ENCODE measurements at places on chromosomes 7 and 10.

GRCh38 chr10:13092291-13093102 is 7.5 kb upstream of the OPTN start:
- no peak for DNase-seq

DNA sequence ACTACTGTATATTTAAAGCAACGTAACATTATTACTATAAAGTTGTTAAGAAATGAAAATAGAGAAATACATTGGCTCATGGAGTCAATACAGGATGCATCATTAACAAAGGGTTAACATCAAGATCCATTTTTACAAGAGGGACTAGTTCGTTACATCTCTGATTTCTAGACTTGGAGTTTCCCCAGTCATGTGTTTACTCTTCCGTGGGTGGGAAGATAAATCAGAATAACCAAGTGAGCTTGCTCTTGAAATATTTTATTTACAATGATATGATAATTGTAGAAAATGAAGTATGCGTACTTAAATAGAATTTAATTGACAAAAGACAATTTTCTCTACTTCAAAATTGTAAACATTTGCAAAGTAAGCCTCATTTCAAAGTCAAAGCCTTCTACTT is 1.0 kb upstream of the PRKAR2B start:
- DNase-seq: no peak

- DNase-seq: no peak
These were observed 40.1 kb upstream of the CXCL12 start for GRCh38 chr10:44424957-44425356.

DNA sequence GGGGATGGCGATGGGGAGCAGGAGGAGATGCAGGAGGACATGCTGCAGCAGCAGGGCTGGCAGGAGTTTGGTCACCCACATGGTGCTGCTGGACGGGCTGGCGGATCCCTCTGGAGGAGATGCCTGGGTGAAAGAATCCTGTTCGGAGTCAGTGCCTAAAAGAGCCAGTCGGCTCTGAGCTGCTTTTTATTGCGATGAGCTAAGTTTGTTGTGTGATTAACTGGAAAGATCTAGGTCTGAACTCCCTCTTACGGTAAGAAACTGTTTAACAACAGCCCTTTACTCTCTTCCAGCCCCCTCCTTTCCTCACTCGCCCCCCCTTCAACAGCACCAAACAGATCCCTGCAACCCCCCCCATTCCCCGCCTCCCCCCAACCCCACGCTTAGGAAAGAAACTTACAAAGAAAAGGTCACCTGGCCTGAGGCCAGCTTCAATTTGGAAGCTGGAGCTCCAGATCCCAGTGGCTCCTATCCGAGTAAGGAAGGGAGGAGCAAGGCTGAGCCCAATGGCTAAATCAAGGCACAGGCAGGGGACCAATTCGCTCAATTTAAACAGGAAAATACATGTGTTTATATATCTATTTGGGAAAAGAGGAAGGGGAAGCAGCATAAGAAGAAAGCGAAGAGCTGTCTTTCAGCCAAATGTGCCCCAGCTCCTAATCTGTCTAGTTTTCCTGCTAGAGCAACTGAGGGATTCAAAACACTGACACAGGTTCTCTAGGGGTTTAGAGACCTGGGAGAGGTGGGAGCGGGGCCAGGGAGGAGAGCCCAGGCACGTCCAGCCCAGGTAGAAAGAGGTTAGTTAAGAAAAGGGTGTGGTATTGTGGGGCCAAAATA is at the start of gene HGF:
Gene HGF (minus strand): TSS at position 157 of the 837 bp plus-strand sequence. CDS start 76 bp downstream, at position 81.
- no peak for DNase-seq

DNA sequence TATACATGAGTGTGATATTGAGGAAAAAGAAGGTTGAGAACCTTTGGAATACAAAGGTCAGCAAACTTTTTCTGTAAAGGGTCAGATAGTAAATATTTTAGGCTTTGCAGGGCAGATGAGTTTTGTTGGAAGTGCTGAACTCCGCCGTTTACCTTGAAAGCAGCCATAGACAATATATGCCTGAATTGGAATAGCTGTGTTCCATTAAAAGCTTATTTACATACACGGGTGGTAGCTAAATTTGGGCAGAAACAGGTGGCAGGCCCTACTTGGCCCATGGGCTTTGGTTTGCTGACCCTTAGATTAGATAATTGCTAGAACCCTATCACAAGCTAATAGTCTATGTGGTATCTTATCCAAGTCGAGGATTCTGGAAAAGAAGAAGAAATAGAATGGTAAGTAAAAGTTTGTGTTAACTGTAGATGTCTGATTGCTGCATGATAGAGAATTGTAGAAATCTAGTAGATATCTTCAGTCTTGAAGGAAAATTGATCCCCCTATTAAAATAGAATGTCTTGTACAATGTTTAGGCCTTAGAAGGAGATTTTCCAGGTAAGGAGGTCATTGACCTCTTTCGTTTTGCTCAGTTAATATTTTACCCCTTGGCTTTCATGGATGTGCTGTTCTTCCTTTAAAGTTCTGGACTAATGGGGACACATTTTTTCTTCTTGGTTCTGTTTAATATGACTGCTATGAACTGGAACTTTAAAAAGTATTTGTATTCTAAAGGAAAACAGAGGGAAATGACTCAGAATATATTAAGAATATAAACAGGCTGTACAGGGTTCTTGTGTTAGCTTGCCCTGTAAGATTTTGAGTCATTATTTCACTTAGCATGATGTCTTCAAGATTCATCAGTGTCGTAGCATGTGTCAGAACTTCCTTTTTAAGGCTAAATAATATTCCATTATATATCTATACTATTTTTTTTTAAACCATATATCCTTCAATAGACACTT is 8.0 kb downstream of the RBM33 start:
- DNase-seq: no peak

DNA sequence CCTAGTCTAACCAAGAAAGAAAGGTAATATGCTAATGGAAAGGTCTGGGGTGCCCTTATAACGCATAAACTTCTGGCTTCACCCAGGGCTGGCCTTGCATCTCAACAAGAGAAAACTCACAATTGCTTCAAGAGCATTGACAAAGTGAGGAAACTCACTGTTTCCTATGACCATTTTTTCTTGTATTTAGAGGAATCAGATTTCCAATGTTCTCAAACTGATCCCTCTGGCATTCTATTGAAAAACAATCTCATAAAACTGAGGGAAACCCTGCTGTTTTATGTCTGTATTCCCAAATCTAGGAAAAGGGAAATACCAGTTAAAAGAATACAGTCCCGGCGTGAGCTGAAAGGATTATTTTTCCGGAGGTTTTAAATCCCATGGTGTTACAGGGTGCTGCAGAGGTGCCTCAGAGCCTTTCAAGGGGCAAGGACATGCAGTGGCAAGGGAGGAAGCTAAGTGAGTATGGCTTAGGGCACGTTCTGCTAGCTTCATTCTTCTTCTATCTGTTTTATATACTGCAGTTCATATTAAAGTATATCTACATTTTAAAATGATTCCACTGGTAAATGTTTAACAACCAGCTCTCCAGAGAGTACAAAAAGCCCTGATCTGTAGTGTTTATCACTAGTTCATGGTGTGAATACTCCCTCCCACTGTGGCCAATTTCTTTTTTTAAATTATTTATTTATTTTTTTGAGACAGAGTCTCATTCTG is 68.7 kb downstream of the CAV1 start:
- DNase-seq: no peak

GRCh38 chr7:4837803-4838625 is 23.8 kb downstream of the PAPOLB start:
- no peak for DNase-seq

DNA sequence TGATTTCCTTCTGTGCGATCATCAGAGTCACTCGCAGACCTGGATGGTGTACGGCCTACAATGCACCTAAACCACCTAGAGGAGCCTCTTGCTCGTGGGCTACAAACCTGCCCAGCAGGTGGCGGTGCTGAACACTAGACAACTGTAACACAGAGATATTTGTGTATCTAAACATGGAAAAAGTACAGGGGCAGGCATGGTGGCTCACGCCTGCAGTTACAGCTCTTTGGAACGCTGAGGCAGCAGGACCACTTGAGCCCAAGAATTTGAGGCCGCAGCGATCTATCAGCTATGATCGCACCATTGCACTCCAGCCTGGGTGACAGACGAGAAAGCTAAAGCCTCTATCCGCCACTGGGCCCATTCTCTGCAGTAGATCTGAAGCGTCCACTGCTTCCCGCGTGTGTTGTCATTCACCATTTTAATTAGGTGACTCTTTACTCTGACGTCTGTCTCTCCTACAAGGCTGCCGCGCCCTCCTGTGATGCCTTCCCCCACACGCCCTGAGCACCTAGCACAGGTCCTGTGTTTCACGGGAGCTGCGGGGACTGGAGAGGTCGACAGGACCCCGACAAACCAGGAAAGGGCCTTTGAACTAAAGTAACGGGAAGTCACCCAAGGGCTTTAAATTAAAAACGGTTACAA is 774 bp downstream of the TUBGCP2 start:
- peak; percentile 45 for DNase-seq

DNA sequence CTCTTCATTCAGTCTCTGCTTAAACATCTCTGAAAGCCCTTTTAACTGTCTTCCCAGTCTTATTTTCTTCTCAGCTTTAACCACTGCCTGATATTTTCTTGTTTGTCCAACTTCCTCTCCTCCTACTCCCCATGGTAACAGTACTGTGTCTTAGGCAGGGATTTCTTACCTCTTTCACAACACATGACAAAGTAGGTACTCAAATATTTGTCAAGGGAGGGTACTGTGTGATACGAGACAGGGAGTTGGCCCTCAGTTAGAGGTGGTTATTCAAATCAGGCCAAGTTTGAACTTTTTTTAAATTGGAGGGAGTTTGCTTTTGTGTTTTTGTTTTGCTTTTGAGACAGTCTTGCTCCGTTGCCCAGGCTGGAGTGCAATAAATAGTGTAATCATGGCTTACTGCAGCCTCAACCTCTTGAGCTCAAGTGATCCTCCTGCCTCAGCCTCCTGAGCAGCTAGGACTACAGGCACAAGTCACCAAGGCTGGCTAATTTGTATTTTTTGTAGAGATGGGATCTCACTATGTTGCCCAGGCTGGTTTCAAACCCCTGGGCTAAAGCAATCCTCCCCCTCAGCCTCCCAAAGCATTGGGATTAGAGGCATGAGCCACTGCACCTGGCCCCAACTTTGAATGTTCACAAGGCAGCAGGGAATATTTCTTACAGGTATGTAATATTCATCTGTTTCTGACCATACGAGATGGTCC is 2.5 kb upstream of the KPNA7 start:
- no peak for DNase-seq

- no peak for DNase-seq
These were observed 45.5 kb downstream of the VOPP1 start for GRCh38 chr7:55526770-55527169.

DNA sequence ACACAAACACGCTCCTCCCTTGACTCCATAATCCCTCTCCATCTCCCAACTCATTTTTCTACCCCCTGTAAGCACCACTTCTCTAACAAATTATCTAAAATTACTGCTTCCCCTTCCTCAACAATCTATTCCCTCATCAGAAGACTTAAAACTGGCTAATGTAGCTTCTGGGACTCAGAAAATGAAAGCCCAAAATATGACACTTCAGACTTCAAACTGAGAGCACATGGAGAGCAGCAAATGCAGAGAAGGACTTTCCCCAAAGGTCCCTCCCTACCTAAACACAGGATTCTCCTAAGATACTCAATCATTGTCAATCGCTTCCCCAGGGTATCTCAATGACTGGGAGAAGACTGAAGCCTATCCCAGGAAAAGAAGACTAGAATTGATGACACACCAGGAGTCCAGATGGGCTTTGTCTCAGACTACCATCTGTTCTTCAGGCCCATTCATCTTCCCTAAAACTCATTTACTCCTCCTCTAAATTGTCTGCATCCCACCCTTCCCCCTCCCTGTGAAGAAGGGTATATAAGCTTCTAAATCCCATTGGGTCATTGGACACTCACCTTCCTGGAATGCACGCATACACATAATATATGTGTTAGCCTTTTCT is 39.2 kb downstream of the ST8SIA6 start:
- no peak for DNase-seq

DNA sequence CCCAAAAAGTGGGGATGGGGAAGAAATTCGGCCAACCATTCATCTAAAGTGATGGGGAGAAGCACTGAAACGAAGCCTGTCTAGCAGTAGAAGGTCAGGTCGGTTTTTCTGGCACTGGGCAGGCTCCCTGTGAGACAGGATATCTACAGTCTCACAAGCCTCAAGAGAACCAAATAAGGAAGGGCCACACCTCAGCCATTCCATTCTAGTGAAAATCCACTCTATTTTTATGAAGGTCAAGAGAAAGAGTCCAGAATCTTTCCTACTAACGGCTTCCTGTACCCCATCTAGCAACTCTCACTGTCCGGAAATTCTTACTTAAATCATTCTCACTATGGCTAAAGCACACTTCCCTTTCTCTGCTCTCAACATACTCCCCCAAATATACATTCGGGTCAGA is 267.1 kb downstream of the PRPF18 start:
- no peak for DNase-seq

DNA sequence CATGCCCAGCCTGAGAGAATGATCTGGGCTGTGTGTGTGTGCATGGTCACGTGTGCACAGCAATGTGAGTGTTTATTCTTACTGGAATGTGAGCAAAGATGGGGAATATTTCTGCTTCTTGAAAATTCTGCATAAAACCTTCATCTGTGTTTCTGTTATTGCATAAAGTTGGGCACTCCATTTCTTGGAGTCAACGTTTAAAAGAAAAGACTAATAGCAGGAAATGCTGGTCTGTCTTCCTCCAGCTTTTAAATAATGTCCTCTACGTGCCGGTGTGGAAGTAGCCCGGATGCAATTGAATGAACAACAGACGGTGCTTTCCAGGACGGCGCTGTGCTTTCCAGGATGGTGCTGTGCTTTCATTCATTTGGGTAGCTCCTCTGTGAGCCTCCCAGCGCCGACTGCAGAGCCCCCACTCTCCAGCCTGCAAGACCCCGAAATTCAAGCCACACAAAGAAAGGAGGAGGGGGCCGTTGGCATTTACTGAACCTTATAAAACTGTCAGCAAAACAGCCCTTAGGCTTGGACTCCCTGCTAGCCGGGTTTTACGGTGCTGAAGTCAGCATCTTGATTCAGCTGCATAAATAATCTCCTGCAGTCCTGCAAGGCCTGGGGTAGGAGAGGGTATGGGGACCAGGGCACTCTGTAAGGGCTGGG is 158.2 kb upstream of the PRKCQ start:
- DNase-seq: no peak

DNA sequence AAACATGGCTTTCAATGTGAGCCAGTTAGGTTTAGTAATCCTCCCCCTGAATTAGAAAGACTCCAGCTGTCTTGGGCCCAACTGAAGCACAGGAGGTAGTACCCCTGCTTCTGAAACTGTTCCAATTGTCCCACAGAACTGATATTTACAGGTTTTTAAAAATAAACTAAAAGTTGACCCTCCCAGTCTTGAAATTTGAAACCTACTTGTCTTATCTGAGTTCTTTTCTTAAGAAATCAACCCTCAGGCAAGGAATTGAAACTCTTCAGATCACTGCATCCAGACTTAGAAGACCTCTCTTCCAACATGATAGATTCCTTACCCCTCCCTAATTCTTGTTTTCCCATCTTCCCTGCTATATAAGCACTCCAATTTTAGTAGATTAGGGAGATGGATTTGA is 13.3 kb upstream of the ARHGAP21 start:
- DNase-seq: no peak

GRCh38 chr7:540997-541396 is 21.4 kb upstream of the PDGFA start:
- no peak for DNase-seq

- peak; percentile 14 for DNase-seq
These were observed 4.0 kb upstream of the HECW1 start for GRCh38 chr7:43108255-43109011.

- DNase-seq: no peak
These were observed 54.6 kb upstream of the OPN4 start for GRCh38 chr10:86599729-86600128.

GRCh38 chr7:2276107-2276506 is 34.1 kb downstream of the NUDT1 start:
- no peak for DNase-seq

- DNase-seq: no peak
These were observed at the start of gene FAM180A for GRCh38 chr7:135748770-135749169. Gene FAM180A (minus strand): TSS chr7:135748813. CDS start chr7:135748580, 233 bp downstream.
